ENCODE measurements at places on chromosomes 7 and 10. TPM values are rescaled to one million over a fixed set of nuclear protein-coding genes. Genes with fewer than 3 reads are reported as not detected.

The CACNB2 gene
- 134 TPM for total RNA-seq

The SCART1 gene
- total RNA-seq: 5.6 TPM

The PLA2G12B gene
- total RNA-seq: 0.14 TPM

The TAC1 gene
- not detected for total RNA-seq

The NUPR2 gene
- not detected for total RNA-seq

The RSU1 gene
- total RNA-seq: 18.4 TPM

The KCND2 gene
- 0.49 TPM for total RNA-seq

The TMEM273 gene
- not detected for total RNA-seq

The TMED4 gene
- total RNA-seq: 318 TPM

The CPXM2 gene
- 1.2 TPM for total RNA-seq

The IDI2 gene
- not detected for total RNA-seq

The ZYX gene
- total RNA-seq: 57.2 TPM

The EN2 gene
- not detected for total RNA-seq

The ZNF800 gene
- total RNA-seq: 20.3 TPM

The CYP2C9 gene
- not detected for total RNA-seq

The AKR1C8 gene
- total RNA-seq: not detected

The OR6B1 gene
- not detected for total RNA-seq

The FFAR4 gene
- not detected for total RNA-seq

The NKX2-3 gene
- total RNA-seq: not detected

The DENND11 gene
- total RNA-seq: 15.5 TPM

The AMZ1 gene
- total RNA-seq: 1.1 TPM

The ANKRD1 gene
- total RNA-seq: 39.1 TPM

The CFAP58 gene
- 1.9 TPM for total RNA-seq

The PRKG1 gene
- 4.5 TPM for total RNA-seq

The LDB3 gene
- total RNA-seq: 213 TPM

The FAM25G gene
- not detected for total RNA-seq

The PTF1A gene
- total RNA-seq: not detected

The CCL24 gene
- not detected for total RNA-seq

The CDH23 gene
- 0.51 TPM for total RNA-seq

The GRID2IP gene
- 0.24 TPM for total RNA-seq

The STAG3 gene
- 1.6 TPM for total RNA-seq

The NUDT5 gene
- total RNA-seq: 49.3 TPM

The FMC1 gene
- total RNA-seq: 10.9 TPM

The ZDHHC4 gene
- total RNA-seq: 51.7 TPM

The CLEC5A gene
- not detected for total RNA-seq

The FOXI2 gene
- not detected for total RNA-seq

The CDCA7L gene
- total RNA-seq: 61.1 TPM

The GIGYF1 gene
- 31.9 TPM for total RNA-seq

The MSS51 gene
- total RNA-seq: 3.6 TPM

The LIPM gene
- total RNA-seq: not detected
